ENCODE measurements at places on chromosomes 2 and 18. TPM values are rescaled to one million over a fixed set of nuclear protein-coding genes. Genes with fewer than 3 reads are reported as not detected.

The FSHR gene
- total RNA-seq, result not detected

The WDR43 gene
- total RNA-seq, result 129 TPM

DNA sequence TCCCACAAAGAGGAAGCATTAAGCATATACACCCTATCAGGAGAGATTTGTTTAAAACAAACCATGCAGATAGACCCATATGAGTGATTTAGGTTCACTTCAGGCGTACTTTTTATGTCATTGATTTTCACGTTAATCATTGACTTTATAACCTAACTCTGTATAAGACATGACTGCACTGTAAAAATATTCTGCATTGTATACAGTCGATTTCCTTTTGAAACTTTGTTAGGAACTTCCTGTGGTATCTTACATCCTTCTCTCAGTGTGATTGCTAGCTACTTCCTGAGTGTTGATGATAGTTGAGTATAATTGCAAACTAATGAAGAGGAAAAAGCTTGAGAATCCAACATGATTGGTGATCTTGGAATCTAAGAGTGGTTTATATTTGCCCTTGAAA, 69.4 kb downstream of the XIRP2 start:
- no peak for DNase-seq

- DNase-seq, result no peak
Observed at GRCh38 chr2:172510088-172510487, 45.8 kb upstream of the PDK1 start.

DNA sequence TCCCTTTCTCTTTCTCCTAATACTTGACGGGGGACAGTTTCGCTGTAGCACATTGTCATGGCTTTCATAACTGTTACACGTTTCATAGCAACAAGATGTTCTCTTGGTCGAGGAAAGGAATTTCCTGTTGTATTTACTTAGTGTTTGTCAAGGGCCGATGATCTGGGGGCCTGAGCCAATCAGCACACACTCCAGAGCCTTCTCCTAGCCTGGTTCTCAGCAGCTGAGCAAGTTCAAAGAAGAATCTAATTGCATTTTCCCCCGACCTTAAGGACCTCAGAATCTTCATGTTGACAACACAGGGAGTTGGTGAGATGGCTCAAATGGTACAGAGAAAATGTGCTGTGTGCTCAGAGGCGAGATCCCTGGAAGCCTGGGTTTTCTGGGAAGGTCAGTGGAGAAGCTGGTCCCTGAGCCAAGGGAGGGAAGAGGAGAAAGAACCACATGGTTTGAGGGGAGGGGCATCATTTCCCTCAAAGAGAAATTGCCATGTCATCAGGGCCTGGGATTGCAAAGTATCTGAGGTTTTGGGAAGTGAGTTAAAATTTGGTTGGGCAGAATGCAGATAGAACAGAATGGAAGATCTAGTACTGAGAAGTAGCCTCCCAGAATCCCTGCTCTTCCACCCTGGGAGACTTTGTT, 76.9 kb upstream of the AGAP1 start:
- DNase-seq, result no peak

The IL1B gene
- total RNA-seq, result not detected

DNA sequence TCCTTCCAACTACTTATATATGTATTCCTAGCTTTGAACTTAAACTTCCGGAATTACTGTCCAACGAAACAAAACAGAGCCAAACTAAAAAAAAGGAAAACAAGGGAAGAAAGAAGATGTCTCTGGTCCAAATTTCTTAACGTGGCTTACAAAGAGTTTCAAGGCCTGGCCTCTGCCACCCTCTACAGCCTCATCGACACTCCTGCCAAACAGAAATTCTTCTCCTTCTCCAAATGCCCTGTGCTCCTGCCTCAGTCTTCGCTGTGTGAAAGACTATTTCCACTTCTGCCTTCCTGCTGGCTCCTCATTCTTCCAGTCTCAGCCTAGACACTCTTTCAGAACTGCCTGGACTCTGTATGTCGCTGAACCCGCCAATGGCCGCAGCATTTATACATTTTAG, 249.2 kb downstream of the TXNL1 start:
- DNase-seq, result no peak

DNA sequence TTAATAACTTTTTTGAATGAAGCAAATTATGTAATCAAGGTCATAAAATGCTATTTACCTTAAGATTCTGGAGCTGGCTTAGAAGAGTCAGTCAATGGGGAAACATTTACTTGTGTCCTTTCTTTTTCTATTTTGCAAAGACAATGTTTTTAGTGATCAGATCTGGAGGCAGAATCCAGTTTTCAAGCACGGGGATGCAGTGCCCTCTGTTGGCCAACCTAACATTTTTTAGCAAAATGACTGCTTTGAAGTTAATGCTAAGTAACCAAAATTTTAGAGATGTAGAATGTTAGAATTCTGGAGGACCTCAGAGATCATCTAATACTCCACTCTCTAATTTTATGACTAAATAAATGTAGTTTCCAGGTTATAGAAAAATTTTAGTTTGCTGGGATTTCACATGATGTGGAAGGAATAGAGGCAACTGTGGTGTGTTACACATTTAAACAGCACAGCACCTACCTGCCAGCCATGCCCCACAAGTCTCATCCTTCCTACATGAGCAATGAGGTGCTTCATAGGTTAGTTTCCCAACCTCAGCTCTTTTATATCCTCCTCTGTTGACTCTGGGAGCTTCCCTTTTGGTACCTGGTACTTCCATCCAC, 23.6 kb upstream of the SLC9A4 start:
- DNase-seq, result peak; percentile 75

- DNase-seq, result no peak
Observed at GRCh38 chr18:13219593-13220159, 1.1 kb downstream of the LDLRAD4 start.

The OTOS gene
- total RNA-seq, result not detected

DNA sequence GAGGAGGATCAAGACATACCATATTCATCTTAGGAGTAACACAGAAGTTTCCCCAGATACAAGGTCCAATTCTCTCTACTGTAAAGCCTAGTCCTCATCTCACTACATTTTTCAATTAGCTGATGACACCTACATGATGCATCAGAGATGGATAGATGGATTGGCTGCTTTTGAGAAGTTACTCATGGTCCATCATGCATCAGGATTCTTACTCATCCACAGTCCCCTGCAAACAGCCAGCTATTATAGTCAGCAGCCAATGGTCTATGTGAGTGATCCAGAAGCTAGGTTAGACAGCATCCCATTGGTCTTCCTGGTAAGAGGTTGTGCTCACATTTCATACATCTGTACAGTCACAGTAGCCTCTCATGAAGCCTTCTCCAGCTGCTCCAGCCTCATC, 154.5 kb upstream of the NRP2 start:
- DNase-seq, result no peak

- DNase-seq, result no peak
Observed at GRCh38 chr2:219368690-219369191, 19.0 kb downstream of the DNPEP start.

The PPP1R1C gene
- total RNA-seq, result not detected

The GPR55 gene
- total RNA-seq, result 5.3 TPM

DNA sequence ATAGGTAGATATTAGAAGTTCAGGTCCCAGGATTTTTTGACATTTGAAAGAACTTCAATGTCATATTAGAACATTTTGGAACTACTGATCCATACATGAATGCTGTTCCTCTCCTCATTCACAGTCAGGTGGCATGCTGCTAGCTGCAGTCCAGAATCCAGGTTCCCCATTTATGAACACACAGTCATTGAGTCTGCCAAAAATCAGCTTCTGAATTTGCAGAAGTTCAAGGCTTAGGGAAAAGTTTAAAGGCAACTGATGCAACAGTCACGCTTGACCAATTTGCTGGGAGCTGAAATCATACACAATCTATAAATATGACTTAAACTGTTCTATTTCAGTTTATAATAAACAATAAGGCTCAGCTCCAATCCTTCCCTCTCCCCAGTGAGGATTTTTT, 17.3 kb upstream of the TTR start:
- no peak for DNase-seq

The RIT2 gene
- total RNA-seq, result not detected

DNA sequence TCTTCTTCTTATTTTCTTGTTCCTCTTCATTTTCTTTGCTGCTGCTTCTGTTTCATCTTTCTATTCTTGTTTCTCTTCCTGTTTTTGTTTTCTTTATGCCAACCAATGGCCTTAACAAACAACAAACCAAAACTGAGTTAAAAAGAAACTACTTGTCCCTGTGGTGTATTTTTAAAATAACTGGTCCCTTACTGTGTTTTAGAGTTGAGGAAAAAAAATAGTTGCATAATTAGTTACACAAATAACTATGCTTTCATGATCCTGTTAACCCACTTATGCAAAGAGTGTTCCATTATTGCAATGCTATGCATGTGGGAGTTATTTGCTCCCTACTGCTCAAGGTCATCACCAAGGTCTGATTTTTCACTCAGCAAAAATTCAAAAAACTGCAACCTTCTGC, 39.5 kb upstream of the IMP4 start:
- DNase-seq, result no peak

GRCh38 chr2:113034016-113034415, 18.7 kb downstream of the IL36B start:
- no peak for DNase-seq

GRCh38 chr2:31567679-31568078, 13.1 kb downstream of the SRD5A2 start:
- no peak for DNase-seq

The ZAP70 gene
- total RNA-seq, result 218 TPM

- DNase-seq, result no peak
Observed at GRCh38 chr2:126894585-126895182, 4.0 kb upstream of the TEX51 start.

The SCN7A gene
- total RNA-seq, result not detected

GRCh38 chr2:44821500-44821899, 120.0 kb upstream of the SIX3 start:
- no peak for DNase-seq

- no peak for DNase-seq
Observed at GRCh38 chr18:60130284-60130683, 230.5 kb downstream of the PMAIP1 start.

- peak; percentile 87 for DNase-seq
Observed at GRCh38 chr2:61793389-61793836, 60.4 kb downstream of the FAM161A start.

GRCh38 chr2:119827866-119828507, 68.3 kb downstream of the PTPN4 start:
- peak; percentile 53 for DNase-seq

GRCh38 chr2:229343661-229344060, 72.6 kb upstream of the PID1 start:
- DNase-seq, result no peak

DNA sequence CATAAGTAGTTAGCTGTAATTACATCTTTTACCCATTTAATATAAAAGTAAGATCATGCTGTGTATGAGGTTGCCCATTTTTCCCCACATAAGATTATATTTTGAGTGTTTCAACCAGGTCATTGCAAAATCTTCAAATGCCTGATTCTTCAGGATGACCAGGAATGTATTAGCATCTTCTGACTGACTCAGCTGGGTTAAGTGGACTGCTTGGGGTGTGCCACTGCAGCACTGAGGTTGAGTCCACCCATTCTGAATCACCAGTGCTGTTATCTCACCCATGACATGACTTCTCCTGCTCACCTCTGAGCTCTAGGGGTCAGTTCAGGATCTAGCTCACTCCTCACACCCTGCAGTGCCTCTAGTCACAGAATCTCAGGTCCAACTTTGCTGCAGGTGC, 576.7 kb upstream of the ZEB2 start:
- no peak for DNase-seq

Measured in activated CD8-positive, alpha-beta T cell treated with anti-CD3 and anti-CD28 coated beads for 36 hours (primary cell).